Tongue (tissue), 3 donors: ENCODE measurements at places on chromosomes 6 and 20. TPM values are rescaled to one million over a fixed set of nuclear protein-coding genes. Genes with fewer than 3 reads are reported as not detected.

DNA sequence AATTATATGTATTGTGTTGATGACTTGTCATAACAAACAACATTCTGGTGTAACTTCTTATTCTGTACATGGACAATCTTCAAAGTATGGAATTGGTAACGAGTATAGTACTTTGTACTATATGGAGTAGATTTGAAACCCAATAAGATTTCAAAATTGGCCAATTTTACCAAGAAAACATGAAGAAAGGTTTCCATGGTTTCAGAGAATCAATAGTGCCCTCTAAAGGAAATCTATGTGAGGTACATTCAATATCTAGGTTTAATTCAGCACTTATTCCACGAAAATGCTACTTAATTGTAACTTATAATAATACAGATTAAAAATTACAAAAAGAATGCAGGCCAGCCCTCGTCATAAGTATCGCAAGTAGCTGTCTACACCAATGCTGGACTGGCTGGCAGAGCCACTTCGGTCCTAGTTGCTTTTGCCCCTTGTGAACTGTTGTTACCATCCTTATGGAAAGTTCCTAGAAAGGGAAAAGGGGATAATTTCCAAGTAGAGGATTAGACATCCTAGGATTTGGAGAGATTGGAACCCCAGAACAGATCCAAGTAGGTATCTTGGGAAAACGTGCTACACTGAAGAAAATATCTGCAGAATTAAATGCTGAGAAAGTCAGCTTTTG, 70.9 kb downstream of the LCA5 start:
- peak; percentile 47 for DNase-seq

- no peak for DNase-seq
These were observed 121.3 kb upstream of the PHACTR1 start for GRCh38 chr6:12595161-12595811.

DNA sequence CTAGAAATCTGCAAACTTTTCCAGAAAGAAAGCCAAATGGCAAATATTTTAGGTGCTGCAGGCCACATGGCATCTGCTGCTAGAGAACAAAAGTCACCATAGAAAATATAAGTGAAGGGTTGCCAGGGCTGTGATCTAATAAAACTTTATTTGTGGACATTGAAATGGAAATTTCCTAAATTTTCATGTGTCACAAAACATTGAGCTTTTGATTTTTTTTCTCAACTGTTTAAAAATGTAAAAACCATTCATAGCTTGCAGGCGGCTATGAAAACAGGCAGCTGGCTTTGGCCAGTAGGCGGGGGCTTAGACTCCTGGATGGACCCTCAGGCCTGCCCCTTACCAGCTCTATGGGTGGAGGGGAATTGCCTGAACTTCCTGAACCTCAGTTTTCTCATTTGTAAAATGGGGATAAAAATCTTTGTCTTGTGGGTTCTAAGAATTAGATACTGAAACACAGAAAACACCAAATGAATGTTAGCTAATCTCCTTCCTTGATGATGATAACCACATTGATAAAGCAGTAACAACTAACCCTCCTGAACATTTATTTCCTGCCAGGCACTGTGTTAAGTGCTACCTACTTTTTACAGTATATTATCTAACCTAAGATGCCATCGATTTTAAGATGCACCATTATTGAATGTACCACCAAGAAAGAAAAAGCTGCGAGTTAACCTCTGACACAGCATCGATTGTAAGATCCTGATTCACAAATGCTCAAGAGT, 85.5 kb downstream of the SLC22A23 start:
- no peak for DNase-seq

DNA sequence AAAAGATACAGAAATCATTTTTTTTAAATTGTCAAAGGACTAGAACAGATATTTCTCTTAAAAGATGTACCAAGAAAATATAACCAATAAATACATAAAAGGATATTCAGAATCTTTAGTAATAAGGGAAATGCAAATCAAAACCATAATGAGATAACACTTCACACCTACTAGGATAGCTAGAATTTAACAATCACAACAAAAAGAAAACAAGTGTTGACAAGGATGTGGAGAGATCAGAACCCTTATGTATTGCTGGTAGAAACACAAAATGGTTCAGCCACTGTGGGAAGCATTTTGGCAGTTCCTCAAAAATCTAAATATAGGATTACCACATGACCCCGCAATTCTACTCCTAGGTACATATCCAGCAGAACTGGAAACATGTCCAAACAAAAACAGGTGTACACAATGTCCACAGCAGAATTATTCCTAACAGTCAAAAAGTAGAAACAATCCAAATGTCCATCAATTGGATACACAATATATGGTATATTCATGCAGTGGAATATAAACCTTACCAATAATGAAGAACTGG, 211.0 kb downstream of the LRFN2 start:
- DNase-seq = no peak

GRCh38 chr6:52063584-52064344, 23.6 kb downstream of the PKHD1 start:
- DNase-seq = peak; percentile 63

The PAK5 gene
- total RNA-seq = 0.10 TPM

DNA sequence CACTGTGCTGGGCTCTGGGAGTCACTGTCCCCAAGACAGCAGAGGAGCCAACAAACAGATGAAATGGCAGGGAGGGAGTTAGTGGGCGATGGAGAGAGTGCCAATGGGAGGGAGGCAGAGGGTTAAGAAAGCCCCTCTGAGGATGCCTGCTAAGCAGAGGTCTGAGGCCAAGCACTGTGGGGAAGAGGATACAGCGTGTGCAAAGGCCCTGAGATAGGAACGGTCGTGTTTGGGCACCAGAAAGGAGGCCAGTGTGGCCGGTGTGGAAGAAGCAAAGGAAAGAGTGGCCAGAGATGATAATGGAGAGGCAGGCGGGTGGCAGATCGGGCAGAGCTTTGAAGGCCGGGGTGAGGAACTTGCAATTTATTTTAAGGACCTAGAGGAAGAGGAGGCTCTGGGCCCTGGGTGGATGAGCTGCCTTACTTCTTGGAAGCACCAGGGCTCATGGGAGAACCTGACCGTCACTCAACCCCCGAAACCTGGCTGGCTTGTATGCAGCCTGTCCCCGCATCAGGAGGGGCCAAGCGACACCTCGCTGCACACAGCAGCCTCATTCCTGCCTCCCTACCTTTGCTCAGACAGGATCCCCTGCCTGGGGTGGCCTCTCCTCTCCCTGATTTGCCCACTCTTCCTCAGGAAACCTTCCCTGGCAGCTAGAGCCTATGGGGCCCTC, 73.0 kb downstream of the KCNB1 start:
- no peak for DNase-seq

DNA sequence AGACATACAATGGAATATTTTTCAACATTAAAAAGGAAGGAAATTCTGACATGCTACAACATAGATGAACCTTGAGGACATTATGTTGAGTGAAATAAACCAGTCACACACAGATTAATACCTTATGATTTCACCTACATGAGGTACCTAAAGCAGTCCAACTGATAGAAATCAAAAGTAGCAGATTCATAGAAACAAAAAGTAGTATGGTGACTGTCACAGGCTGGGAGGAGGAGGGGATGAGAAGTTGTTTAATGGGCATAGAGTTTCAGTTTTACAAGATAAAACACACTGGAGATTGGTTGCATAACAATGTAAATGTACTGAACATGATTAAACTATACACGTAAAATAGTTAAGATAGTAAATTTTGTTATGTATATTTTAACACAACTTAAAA, 48.5 kb upstream of the OLIG3 start:
- DNase-seq = no peak

DNA sequence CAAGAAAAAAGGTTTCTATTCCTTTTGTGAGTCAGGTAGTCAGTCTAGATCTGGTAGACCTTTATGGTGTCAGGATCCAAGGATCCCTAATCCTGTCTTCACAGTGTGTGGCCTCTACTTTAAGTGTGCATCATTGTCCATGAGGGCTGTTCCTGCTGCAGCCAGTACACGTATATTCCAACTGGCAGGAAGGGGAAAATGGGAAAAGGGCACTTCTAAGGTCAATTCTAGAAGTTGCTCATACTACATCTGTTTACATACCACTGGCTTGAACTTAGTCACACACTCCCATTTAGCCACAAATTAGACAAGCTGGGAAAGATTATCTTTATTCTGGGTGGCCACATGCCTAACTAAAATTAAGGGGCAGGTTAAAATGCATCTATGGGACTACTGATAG, 9.7 kb upstream of the MMS22L start:
- no peak for DNase-seq

The BPI gene
- 0.21 TPM for total RNA-seq

- peak; percentile 48 for DNase-seq
These were observed 67.0 kb upstream of the TNFAIP3 start for GRCh38 chr6:137799950-137800568.

The SLC26A8 gene
- total RNA-seq = not detected

The TMEM151B gene
- under 0.01 TPM for total RNA-seq

GRCh38 chr6:138517635-138518034, 18.3 kb upstream of the NHSL1 start:
- no peak for DNase-seq

- no peak for DNase-seq
These were observed 41.0 kb downstream of the VGLL2 start for GRCh38 chr6:117306227-117306790.

The LYRM2 gene
- total RNA-seq = 26.4 TPM

The CST3 gene
- total RNA-seq = 229 TPM

The LY6G5C gene
- total RNA-seq = not detected

DNA sequence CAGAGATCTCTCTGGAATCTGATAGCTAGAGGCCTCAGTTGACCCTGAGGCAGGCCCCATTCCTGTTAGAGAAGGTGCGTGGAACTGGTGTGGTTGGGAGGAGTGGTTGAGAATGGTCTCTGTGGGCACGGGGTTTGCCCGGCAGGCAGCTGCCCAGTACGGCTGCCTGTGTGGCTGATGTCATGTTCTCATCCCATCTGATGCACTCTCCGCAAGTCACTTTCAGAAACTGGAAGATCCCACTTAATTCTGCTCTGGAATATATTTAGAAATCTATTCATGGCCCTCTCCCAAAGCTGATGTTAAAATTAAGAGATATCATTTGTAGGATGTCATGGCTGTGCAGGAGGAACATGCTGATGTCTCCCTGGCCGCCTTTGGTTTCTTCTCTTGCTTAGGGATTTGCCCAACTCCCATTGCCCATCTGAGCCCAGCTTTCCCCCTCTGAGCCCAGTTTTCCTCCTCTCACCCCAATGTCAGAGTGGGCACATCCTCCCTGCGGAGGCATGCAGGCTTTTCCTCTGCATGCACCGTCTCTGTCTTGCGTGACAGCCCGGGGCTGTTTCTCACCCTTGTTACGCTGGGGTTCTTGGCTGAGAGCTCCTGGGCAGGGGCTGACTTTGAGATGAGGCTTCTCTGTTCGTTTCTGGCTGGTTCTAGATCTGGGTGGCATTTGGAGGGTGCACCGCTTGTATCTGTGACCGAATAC, 21.0 kb downstream of the PHACTR3 start:
- no peak for DNase-seq

DNA sequence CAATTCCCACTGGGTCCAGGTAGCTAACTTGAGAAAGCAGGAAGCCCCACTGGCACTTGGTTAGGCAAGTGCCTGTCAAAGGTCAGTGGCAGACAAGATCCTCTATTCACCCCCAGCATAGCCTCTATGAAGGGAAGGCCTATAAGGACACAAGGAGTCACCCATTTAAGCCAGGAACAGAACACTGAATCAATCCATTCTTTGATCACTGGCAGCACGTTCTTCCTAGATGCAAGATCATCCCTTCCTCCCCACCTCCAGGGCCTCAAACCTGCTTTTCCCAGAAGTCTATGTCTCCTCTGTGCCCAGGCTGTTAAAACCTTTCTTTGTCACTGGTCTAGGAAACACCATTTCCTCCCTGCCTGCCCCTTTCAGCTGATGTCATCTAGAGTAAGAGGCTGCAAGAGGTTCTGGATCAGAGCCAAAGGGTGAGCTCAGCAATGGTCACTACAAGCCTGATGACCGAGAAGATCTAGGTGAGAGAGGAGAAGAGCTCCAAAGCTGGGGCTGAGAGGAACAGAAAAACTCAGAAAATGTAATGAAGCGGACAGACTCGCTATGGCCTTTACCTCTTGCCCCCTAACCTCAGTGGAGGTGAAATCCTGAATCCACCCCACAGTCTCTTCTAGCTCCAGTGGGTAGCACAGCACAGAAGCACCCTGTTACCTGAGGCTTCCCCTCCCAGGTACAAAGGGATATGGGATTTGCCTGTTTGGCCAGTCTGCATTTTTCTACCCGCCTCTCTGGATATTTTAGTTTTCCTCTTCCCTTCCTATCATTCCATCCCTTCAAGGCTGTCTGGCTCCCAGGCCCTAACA, 1.8 kb downstream of the GTPBP2 start:
- peak; percentile 75 for DNase-seq

The MYH7B gene
- 6.1 TPM for total RNA-seq

The MCM3 gene
- 59.9 TPM for total RNA-seq

- DNase-seq = peak; percentile 89
These were observed 184.2 kb upstream of the SPTLC3 start for GRCh38 chr20:12824328-12825225.

The DDX43 gene
- 1.1 TPM for total RNA-seq

DNA sequence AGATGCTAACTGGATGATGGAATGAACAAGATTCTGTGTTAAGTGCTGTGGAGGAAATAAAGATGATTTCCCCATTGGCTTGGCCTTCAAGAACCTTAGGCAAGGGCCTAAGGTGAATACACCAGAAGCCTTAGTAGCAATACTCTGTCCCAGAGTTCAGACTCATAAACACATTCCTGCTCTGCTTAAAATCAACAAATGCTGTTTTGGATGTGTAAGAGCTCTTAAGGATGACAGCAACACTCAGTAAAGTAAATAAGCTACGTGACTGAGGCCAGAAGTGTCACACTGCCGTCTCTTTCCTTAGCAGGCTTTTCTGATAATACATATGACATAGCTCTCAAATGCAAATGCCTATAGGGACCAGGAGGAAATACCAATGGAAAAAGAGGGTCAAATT, 90.6 kb downstream of the EYA2 start:
- DNase-seq = no peak

The MRPL14 gene
- total RNA-seq = 32.3 TPM

GRCh38 chr6:10154251-10154650, 260.6 kb downstream of the TFAP2A start:
- no peak for DNase-seq

DNA sequence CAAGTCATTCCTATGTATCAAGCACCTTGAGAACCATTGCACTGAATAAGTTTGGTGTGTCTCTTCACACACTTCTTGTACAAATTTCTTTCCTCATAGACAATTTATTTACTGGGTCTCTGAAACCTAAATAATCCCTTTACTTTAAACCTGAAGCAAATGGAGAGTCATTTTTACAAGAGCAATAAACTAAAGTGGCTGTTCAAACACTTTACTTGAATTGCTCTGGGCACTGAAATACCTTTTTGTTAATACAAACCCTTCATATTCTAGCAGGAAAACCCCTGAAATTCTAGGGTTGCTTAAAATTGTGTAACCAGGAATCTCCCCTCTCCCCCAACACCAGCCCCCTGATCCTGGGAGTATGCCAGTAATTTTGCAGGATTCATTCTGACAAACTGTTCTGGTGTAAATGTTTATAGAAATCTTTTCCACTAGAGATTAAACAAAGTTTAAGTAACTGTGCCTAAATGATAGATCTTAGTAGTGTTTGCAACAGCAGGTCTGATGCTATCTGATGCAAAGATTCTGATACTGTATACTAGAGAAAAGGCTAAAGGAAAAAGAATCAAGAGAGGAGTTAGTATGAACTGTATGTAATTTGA, 13.4 kb downstream of the RSPO3 start:
- DNase-seq = no peak

The ESR1 gene
- 0.72 TPM for total RNA-seq
